PC-3 (cell line): ENCODE measurements at places on chromosomes 7 and 10. TPM values are rescaled to one million over a fixed set of nuclear protein-coding genes. Genes with fewer than 3 reads are reported as not detected.

Gene PLAU
- 1,570 and 1,582 TPM in 2 replicates for total RNA-seq

Gene DMBT1
- total RNA-seq: 0.62 and 1.2 TPM in 2 replicates

DNA sequence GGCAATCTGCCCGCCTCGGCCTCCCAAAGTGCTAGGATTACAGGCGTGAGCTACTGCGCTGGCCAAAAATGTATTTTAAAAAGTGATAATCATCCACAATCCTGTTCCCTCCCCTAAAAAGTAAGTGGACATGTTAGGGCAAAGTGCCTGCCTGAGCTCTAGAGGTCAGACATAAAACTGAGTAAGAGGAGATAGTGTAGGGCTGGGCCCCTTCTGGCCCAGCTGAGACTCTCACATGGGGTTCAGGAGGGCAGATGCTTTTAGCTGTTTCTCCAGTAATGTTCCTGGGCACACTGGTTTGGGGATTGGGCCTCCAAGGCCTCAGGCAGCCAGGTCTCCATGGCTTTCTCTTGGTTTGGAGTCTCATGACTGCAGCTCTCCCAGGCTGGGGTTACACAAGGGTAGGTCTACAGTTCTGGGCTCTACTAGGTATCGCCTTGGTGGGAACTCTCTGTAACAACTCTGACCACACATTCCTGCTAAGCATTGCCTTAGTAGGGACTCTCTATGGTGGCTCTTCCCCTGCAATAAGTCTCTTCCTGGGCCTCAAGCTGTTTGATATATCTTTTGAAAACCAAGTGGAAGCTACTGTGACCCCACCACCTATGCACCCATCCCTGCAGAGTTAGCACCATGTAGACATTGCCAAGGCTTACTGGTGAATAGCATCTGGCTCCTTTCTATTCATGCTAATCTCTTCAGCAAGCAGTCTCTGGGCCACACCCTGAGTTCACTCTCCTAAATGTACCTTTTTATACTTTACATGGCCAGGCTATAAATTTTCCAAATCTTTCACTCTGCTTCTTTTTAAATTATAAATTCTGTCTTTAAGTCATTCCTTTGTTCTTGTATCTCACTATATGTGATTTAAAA is 6.9 kb upstream of the NUDCD3 start:
- no peaks in the 10 kb centered on the region for H3K27me3 ChIP-seq
- no peaks in the 10 kb centered on the region for H3K36me3 ChIP-seq
- no peak for DNase-seq
- no peaks in the 10 kb centered on the region for H3K4me1 ChIP-seq
- no peak overlapping the region for H3K27ac ChIP-seq
- H3K4me3 ChIP-seq: no peak overlapping the region

- DNase-seq: peak; percentile 74
- H3K4me1 ChIP-seq: peaks cover 18% of the 10 kb centered on the region
- H3K27ac ChIP-seq: no peak overlapping the region
- no peaks in the 10 kb centered on the region for H3K36me3 ChIP-seq
- no peaks in the 10 kb centered on the region for H3K27me3 ChIP-seq
Measured at GRCh38 chr10:34956756-34957155, 133.4 kb downstream of the CUL2 start.

DNA sequence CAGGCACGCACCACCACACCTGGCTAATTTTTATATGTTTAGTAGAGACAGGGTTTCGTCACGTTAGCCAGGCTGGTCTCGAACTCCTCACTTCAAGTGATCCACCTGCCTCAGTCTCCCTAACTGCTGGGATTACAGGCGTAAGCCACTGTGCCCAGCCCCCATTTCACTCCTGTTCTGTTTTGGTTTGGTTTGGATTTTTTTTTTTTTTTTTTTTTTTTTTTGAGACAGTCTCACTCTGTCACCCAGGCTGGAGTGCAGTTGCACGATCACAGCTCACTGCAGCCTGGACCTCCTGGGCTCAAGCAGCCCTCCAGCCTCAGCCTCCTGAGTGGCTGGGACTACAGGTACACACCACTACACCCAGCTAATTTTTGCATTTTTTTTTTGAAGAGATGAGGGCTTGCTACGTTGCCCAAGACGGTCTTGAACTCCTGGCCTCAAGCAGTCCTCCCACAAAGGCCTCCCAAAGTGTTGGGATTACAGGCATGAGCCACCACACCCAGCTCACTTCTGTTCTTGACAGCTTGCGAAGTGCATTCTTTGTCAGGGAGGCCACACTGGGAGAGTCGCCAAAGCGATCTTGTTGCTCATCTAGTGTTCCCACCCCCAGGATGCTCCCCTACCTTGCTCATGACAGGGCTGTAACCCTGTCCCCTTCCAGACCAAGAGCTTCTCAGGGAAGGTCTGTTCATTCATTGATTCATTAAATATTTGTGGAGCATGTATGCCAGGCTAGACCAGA is 229.1 kb downstream of the CUX1 start:
- H3K27me3 ChIP-seq: no peaks in the 10 kb centered on the region
- no peak overlapping the region for H3K27ac ChIP-seq
- peak; percentile 12 for DNase-seq
- H3K36me3 ChIP-seq: no peaks in the 10 kb centered on the region

GRCh38 chr10:11522821-11523245 is 88.6 kb downstream of the USP6NL start:
- H3K4me3 ChIP-seq: no peak overlapping the region
- no peaks in the 10 kb centered on the region for H3K4me1 ChIP-seq
- DNase-seq: no peak
- no peak overlapping the region for H3K27ac ChIP-seq
- H3K36me3 ChIP-seq: no peaks in the 10 kb centered on the region

DNA sequence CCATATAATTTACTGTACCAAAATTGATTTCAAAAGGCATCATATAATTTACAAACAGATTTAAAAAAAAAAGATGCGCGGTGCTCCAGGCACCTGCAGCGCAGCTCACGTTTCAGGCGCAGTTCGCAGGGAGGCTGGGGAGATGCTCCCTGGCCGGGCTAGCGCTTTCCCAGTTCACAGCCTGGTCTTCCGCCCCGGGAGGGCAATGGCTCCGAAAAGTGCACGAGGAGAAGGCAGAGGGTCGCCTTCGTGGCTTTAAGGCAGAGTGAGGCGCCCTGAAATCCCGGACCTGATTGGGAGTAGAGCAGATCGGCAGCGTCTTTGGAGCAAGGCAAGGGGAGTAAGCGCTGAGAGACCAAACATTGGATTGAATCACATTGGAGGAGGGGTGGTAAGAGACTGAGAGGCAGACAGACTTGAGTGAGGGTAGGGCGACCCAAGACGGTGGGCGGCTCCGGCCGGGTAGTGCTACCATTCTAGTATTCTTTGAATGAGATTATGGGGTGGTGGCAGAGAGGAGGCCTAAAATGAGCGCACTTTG is 1.5 kb downstream of the NEUROG3 start:
- H3K27me3 ChIP-seq: peaks cover 93% of the 10 kb centered on the region
- H3K4me1 ChIP-seq: no peaks in the 10 kb centered on the region
- H3K4me3 ChIP-seq: no peak overlapping the region
- DNase-seq: no peak
- no peaks in the 10 kb centered on the region for H3K36me3 ChIP-seq

DNA sequence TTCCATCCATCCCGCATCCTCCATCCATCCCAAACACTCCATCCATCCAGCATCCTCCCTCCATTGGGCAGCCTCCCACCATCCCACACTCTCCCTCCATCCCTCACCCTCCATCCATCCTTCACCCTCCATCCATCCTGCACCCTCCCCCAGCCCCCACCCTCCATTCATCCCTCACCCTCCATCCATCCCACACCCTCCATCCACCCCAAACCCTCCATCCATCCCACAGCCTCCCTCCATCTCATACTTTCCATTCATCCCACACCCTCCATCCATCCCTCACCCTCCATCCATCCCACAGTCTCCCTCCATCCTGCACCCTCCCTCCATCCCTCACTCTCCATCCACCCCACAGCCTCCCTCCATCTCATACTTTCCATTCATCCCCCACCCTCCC is 60.4 kb downstream of the FOXI2 start:
- no peaks in the 10 kb centered on the region for H3K27me3 ChIP-seq
- H3K27ac ChIP-seq: no peak overlapping the region
- no peaks in the 10 kb centered on the region for H3K36me3 ChIP-seq
- no peak for DNase-seq
- no peak overlapping the region for H3K4me3 ChIP-seq
- H3K4me1 ChIP-seq: no peaks in the 10 kb centered on the region

DNA sequence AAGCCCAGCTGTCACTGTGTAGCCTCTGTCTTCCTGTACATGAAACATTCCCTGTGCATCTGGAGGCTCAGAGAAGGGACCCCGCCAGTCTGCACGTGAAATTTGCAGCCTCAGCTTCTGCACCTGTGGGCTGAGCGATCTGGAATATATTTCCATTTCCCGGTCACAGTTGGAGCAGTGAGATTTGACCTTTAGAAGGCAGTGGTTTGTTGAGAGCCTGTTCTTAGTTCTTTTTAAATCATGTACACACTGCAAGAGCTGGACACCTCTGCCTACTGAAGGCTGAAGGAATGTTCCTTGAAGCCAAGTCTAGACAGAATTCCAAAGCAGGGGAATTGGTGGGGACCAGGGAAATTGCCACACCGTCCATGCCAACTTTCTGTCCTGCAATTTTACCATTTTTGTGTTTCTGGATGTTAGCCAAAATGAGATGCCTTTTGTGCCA is 706.6 kb downstream of the INHBA start:
- no peak for DNase-seq
- H3K4me3 ChIP-seq: no peak overlapping the region
- H3K27ac ChIP-seq: no peak overlapping the region
- H3K4me1 ChIP-seq: no peaks in the 10 kb centered on the region

GRCh38 chr10:75456122-75456521 is 24.7 kb downstream of the LRMDA start:
- DNase-seq: no peak
- no peak overlapping the region for H3K27ac ChIP-seq
